ENCODE measurements at places on chromosomes 7 and 10.

DNA sequence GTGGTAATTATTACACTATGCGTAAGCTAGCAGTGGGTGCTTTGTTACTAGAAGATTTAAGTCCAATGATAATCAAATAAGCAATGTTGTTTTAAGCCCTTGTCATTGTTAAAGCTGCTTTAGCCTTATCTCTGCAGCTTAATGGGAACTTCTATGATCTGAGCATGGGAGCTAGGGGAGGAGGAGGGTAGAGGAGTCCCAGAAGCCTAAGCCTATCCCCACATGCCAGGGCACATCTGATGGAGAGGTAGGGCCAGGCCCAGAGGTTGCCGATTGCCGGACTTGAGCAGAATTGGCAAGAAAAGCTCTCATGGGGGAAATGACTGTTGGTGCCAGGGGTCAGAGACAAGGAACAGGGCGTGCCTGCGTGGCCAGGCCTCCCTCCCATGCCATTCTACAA, 13.4 kb downstream of the CUBN start:
- no peak for DNase-seq

- no peak for DNase-seq
These were observed 3.6 kb upstream of the TBX20 start for GRCh38 chr7:35257251-35258124.

GRCh38 chr10:79274279-79275104, 72.8 kb upstream of the PPIF start:
- no peak for DNase-seq

DNA sequence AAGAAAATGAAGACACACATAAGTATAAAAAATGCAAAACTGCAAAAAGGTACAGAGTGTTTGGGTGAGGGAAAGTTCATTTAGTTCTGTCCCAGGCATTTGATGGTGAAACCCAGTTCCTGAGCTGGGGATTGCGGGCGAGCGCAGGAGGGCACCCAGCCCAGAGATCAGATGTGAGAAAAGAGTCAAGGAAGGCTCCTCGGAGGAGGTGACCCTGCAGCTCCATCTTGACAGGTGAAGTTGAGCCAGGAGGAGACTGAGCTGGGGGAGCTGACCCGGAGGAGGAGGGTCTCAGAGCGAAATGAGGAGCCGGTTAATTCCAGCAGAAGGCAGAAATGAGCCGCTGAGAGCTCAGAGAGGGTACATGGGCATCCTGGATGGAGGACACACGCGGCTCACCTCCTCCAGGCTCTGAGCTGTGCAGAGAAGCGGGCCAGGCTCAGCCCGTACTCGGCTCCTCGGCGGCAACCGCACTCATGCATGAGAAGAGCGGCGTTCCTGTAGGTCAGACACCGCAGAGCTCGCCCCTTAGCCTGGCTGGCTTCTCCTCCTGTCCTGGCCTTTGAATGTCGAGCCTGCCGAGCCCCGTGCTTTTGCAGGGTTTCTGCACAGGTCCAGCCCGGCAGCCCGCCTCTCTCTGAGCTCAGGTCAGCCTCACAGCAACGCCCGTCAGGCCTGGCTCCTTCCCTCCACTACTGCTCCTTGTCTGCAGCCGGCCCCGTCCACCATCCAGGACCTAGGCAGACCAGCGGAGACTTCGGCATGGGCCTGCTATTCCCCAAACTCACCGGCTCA, 9.5 kb upstream of the RAMP3 start:
- no peak for DNase-seq

DNA sequence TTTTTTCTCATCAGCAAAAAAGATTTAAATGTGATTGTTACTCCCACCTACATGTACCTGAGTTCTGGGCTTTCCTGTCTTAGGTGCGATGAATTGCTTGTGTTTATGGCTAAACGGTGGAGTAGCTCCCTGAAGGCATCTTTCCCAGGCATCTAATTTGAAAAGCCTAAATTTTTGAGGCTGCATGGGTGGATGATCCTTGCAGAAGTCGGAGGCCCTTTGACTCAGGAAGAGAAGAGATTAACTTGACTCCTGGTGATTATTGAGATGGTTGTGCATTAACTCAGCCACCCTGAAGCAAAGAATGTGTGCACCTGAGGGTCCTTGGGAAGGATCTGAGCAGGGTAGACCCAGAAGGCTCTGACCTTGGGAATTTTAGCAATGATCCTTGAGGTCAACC, 155.6 kb upstream of the SEMA3C start:
- no peak for DNase-seq

GRCh38 chr10:127338399-127339110, 142.2 kb upstream of the INSYN2A start:
- no peak for DNase-seq

GRCh38 chr7:22640269-22640668, 86.7 kb upstream of the IL6 start:
- DNase-seq = no peak

GRCh38 chr7:106723398-106723797, 62.4 kb upstream of the CCDC71L start:
- no peak for DNase-seq

GRCh38 chr7:37448011-37448635, 541 bp downstream of the ELMO1 start:
- no peak for DNase-seq

DNA sequence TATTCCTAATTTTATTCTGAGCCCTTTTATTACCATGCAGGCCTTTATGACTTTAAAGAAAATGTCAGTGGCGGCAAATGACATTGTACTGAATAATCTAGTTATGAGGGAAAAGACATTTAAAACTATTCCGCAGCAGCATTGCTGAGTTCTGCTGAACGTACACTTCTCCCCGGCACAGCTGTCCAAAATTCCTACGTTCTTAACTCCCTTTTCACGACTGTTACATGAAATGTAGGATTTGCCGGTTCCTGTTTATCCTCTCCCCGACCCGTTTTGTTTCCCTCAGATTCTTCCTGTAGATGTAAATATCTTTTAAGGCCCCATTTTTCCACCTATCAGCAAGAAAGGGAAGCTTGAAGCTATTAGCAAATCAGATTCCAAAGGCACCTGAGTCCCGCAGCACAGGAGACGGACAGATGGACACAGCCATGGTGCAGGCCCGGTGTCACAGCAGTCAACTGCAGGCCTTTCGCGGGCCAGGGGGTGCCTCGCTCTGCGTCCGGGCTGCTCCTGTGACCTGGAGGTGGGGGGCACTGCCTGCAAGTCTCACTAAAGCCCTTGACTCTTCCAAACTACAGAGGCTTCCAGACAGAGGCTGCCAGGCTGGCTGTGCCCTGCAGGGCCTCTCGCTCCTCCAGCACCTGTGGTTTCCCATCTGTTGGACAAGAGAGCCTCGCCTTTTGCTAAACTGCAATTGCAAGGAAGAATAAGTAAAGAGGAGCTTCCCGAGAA, 485.0 kb upstream of the MGMT start:
- DNase-seq = no peak

DNA sequence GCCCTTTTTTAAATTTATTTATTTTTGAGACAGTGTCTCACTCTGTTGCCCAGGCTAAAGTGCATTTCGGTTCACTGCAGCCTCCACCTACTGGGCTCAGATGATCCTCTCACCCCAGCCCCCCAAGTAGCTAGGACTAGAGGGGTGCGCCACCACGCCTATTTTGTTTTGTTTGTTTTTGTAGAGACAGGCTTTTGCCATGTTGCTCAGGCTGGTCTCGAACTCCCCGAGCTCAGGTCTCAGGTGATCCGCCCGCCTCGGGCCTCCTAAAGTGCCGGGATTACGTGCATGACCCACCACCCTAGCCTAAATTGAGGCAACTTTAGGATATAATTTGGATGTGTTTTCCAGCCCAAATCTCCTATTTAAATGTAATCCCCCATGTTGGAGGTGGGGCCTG, 805 bp downstream of the ZNF736 start:
- no peak for DNase-seq

- DNase-seq = no peak
These were observed 12.3 kb upstream of the ADRB1 start for GRCh38 chr10:114031073-114031972.

- no peak for DNase-seq
These were observed 67.2 kb downstream of the CTTNBP2 start for GRCh38 chr7:117806011-117806410.

DNA sequence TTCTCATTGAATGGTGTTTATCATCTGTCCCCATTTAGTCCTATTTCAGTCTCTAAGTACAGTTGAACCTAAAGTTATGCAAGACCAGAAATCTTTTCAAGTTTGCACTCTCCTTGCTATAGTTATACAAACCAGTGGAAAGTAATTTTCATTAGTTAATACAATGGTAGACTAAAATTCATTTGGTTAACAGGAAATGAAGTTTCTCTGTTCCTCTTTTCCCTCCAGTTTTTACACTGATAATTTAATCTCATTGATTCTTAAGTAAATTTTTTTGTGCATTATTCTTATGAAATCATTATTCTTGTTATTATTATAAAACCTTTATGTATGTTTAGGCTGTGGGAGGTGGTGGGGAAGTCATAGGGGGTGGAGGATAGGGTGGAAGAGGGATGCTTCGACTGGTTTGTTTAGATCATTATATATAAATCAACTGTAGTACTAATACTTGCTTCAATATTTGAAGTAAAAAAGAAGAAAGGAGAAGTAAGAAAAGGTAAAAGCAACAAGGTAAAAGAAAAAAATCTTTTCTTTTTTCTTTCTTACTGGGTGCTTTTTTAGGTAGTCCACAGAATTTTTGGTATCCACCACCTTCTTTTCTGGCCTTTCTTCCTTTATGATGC, 104.1 kb downstream of the GPR85 start:
- no peak for DNase-seq

- DNase-seq = no peak
These were observed 90.5 kb upstream of the ARMC3 start for GRCh38 chr10:22837351-22837750.

DNA sequence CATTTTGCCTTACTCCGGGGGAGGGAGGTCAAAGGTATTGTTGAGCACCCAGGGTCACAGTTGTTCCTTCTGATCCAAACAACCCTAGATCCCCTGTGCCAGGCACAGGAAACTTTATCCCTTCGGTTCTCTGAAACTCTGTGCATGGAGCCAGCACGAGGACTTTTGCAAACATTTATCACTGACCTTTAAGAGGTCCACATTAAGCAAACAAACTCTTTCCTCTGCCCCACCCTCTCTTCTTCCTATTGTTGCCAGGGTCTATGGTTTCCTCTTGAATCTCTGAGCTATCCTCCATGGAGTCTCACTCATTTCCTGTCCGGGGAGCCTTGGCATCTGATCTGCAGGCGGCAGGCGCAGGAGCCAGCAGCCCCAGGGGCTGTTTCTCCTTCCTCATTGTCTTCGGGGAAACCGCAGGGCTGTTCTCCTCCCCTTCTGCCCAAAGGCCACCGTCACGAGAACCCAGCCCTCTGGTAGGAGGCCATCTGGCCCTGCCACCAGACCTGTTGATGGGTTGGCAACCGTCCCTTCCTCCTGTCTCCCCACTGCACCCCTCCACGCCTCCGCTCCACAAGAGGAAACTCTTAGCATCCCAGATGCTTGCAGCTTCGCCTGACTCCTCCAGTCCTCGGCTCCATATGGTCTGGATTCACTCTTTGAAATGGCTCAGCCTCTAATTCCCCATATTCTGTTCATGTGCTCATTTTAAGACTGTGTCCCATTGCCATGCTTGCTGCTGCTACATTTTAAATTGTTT, 327.3 kb upstream of the NRP1 start:
- DNase-seq = no peak

- no peak for DNase-seq
These were observed 153.4 kb downstream of the MLLT10 start for GRCh38 chr10:21687266-21688008.

GRCh38 chr7:31776616-31777015, 89.6 kb downstream of the PPP1R17 start:
- no peak for DNase-seq

GRCh38 chr10:12006671-12007070, 35.9 kb downstream of the UPF2 start:
- DNase-seq = no peak

DNA sequence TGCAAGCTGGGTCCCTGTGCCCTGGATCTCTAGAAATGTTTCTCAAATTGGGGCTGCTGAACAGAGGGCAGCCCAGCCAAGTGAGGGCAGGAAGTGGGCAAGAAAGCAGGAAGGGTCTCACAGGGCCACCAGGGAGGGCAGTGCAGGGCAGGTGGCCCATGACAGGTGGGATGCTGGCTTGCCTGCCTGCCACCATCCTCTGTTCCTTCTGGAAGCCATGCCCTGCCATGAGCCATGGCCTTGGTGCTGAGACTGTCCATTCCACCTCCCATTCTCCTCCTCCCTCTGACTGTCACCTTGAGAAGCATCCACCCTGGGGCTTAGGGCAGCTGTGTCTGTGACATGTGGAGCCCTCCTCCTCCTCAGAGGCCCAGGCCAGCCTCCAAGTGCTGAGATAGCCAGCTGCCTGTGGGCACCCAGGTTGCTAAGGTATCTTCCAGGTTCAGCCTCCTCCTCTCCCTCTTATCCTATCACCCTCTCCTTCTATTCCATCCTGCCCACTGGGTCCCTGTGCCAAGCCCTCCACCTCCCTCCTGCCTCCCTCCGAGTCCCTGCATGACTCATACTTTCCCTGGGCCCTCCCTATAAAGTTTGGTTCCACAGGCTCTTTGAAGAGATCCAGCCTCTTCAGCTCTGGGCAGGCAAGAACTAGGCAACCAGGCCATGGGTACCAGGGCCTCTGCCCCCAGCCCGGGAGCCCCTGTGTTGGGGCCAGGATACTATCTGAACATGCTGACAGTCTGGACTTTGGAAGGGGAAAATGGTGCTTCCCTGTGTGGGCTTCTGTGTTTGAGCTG, 1.3 kb downstream of the VSIR start:
- no peak for DNase-seq

DNA sequence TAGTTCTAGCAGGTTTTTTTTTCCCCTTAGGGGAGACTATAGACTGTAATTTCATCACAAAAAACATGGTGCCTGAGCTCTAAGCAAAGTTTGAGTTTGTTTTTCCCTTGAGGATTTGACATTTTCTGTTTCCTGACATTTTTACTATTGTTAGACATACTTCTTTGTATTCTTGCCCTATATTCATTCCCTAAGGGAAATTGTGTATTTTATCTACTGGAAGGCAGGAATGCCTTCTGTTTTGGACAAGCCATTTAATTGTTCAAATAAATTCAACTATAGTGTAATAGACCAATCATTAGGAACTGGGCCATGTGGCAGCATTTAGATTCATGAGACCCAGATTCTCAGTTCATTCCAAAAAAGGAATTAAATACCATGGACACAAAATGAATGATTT, 335.0 kb downstream of the EXOC4 start:
- DNase-seq = no peak

DNA sequence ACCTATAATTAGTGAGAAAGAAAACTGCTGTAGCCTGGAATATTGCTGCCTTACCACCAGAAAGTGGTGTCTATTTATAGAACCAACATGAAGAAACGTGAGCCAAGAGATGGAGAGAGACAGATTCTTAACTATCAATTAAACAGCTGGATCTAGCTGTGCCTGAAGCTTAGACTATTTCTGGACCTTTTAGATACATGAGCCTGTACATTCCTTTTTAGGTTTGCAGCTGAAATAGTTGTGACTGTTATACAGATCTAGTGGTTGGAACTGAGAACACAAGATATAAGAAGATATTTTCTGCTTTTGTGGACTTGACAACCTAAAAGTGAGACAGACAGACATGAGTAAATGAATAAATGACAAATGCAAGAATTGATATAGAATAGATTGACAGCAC, 73.4 kb downstream of the CDK14 start:
- no peak for DNase-seq

- DNase-seq = no peak
These were observed 1.8 kb downstream of the ZMIZ2 start for GRCh38 chr7:44750424-44750823.

Measured in stimulated activated CD4-positive, alpha-beta T cell treated with anti-CD3 and anti-CD28 coated beads, Interleukin-1b, Interleukin-23, amount 100 ng/mL, for 1 hour (primary cell).